Left kidney (tissue), 8 donors: ENCODE measurements at places on chromosomes 3 and 15. TPM values are rescaled to one million over a fixed set of nuclear protein-coding genes. Genes with fewer than 3 reads are reported as not detected.

- no peak for DNase-seq
Measured at GRCh38 chr15:27690290-27690689, 408.8 kb downstream of the OCA2 start.

DNA sequence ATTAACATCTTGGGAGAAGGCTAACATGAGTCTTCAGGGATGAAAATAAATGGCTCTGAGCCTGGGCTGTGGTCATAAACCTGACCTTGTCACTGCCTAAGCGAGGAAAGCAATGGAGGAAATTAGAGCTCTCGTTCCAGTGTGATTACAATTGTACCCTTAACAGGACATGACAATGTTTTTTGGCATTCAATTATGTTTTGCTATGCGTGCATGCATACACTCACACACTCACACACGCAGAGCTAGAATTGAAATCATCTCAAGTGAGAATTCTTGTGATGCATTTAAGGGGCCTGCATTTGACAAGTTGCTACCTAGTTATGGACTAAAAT lies 24.1 kb downstream of the ZNF80 start:
- DNase-seq = peak; percentile 3

DNA sequence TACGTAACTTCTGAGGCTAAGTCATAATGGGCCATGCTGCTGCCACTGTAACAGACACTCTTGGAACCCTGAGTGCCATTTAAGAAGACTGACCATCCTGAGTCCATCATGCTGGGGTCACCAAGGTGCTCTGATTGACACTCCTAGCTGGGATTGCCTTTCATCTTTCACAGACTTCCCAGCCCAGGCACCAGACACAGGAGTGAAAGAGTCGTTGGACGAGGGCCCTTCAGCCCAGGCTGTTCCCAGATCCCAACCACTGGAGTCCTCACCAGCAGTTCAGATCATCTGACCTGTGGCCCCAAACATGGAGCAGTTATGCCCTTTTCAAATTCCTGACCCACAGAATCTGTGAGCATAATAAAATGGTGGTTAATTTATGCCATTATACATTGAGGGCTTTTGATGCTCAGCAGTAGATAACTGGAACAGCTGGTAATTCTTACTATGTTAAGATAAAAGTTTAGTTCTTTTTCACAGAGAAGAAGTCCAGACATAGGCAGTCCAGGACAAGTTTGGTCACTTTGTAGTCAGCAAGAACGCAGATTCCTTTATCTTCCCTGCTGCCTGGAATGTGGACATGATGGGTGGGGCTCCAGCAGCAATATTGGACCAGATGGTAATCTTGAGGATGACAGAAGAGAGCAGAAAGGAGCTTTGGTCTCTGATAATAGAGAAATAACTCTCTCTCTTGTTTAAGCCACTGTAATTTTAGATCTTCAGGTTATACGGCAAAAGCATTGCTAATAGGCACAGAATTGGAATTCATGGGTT lies 7.3 kb upstream of the EHD4 start:
- DNase-seq = no peak

DNA sequence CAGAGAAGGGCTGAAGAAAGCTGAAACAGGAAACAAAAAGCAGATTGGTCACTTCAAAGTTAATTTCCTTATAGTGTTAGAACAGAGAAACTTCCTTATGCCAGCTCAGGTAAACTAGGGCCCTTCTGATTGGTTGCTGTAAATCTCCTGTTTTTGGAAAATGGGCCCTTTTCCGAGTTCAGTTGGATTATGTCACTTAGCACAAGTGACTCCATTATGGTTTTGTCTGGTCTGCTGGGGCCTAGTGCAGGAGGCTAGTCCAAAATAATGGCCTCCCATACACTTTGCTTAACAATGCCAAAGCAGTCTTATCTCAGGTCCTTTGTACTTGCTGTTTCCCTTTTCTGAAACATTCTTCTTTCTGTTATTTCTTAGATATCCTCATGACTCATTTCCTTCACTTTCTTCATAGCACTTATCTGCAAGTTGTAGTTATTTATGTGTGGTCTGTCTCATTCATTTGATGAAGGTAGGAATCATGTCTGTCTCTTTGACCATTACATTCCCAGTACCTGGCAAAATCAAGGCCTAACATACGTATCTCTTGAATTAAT lies 7.7 kb upstream of the DCP1A start:
- no peak for DNase-seq

DNA sequence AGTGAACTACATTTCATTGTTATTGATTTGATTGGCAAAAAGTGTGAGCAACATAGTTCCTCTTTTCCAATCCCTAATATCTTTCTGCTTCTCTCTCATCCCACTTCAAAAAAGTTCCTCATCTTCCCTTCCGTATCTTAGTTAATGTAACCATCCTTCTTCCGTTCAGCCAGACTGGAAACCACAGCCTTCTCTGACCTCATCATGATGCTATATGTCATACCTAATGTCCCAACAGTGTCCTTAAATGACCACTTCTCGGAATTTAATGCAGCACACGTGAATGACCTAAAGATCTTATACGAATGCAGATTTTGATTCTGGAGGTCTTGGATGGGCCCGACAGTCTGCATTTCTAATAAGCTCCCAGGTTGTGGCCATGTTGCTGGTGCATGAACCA lies 320.3 kb upstream of the SATB1 start:
- DNase-seq = no peak

The RASL12 gene
- polyA plus RNA-seq = 6.1 TPM

The IQCF5 gene
- polyA plus RNA-seq = not detected

The SLC22A14 gene
- polyA plus RNA-seq = 1.1 TPM

The WDR93 gene
- 3.7 TPM for polyA plus RNA-seq

The CISH gene
- polyA plus RNA-seq = 29.4 TPM
